ENCODE measurements at places on chromosomes 2 and 18.
A peak's percentile ranks its signal among the peaks of the same experiment; 100 is the strongest.

DNA sequence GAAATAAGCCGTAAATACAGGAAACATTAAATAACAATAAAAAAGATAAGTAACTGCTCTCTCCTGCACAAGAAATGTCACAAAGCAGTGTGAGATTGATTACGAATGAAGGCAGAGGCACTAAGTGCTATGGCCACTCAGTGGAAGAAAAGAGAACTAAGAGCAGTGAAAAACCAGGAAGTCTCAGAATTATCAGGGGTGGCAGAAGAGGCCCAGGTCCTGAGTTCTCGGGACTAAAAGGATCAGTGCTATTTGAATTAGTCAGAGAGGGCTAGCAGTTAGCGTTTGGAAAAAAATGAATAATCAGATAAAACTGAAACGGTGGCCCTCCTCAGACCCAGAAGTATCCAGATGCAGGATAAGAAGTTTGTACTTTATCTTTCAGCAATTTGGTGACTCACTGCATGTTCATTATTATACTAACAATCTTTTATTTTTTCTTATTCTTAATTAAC, 367.1 kb downstream of the ZEB2 start:
- DNase-seq: peak; percentile 30

DNA sequence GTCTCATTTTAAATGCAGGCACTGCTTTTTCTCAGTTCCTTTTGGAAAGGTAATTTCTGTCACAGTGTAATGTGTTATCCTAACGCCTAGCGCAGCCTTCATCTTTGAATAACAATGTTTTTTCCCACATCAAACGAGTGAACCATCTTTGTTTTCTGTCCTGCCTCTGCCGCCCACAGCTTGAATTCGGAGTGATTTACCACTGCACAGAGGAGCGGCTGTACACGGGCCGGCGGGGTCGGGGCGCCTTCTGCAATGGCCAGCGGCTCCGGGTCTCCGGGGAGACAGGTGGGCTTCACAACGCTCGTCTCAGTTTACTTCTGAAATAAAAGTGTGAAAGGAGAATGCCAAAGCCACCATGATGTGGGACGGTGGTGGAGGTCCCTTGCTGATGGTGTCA, 32.8 kb downstream of the IMPA2 start:
- no peak for DNase-seq

- no peak for DNase-seq
Observed at GRCh38 chr2:142756430-142756829, 121.0 kb upstream of the KYNU start.

- no peak for DNase-seq
Observed at GRCh38 chr2:20148426-20148922, 76.5 kb downstream of the SDC1 start.

GRCh38 chr2:48787580-48787979, 32.1 kb upstream of the LHCGR start:
- DNase-seq: no peak

Data from hematopoietic multipotent progenitor cell treated with erythropoietin and hydrocortisone succinate and interleukin-3 and kit ligand, for 15 days (in vitro differentiated cells).